ENCODE measurements at places on chromosomes 7 and 10. TPM values are rescaled to one million over a fixed set of nuclear protein-coding genes. Genes with fewer than 3 reads are reported as not detected.

Gene USP54
- total RNA-seq = 54.5 TPM

- DNase-seq = no peak
Measured at GRCh38 chr7:142445019-142445686, 187.3 kb upstream of the PRSS58 start.

DNA sequence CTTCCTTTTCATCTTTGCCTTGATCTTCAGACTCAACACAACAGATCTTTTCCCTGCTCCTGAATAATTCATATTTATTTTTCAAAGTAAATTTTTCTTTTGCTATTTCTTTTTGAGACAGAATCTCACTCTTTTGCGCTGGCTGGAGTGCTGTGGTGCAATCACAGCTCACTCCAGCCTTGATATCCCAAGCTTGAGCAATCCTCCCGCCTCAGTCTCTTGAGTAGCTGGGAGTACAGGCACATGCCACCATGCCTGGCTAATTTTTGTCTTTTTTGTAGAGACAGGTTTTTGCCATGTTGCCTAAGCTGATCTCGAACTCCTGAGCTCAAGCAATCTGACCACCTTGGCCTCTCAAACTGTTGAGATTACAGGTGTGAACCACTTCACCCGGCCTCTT lies 9.2 kb downstream of the RTKN2 start:
- DNase-seq = no peak

GRCh38 chr10:103539751-103540150 lies 46.2 kb downstream of the NEURL1 start:
- DNase-seq = no peak

GRCh38 chr10:95782318-95782717 lies 26.4 kb downstream of the ENTPD1 start:
- DNase-seq = no peak

Gene ACBD7
- 0.76 TPM for total RNA-seq

Data from type B pancreatic cell (in vitro differentiated cells).